ENCODE measurements at places on chromosomes 11 and 22.

DNA sequence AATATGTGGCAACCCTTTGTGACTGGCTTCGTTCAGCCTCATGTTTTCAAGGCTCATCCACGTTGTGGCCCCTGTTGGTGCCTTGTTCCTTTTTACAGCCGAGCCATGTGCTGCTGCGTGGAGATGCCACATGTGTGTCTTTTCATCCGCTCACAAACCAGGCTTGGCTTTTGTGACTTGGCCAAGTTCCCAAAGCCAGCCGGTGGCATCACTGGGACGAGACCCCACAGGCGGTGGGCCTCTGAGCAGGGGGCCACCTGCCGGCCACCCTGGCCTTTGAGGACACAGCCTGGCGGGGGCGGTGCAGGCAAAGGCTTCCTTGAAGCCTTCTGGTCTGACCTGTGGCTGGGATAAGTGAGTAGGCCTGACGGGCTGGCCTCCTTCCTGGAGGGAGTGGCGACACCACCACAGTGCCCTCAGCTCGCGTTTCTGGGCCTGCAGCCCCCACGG is 10.5 kb downstream of the GRK2 start:
- no peak for DNase-seq

- peak; percentile 5 for DNase-seq
These were observed 132.8 kb upstream of the PITPNB start for GRCh38 chr22:28051787-28052356.

GRCh38 chr11:132126973-132127899 is 756.8 kb downstream of the NTM start:
- DNase-seq: peak; percentile 26

- DNase-seq: no peak
These were observed 6.5 kb upstream of the CLDN5 start for GRCh38 chr22:19530751-19531150.

GRCh38 chr11:67534070-67534679 is 10.9 kb upstream of the CABP2 start:
- DNase-seq: no peak

DNA sequence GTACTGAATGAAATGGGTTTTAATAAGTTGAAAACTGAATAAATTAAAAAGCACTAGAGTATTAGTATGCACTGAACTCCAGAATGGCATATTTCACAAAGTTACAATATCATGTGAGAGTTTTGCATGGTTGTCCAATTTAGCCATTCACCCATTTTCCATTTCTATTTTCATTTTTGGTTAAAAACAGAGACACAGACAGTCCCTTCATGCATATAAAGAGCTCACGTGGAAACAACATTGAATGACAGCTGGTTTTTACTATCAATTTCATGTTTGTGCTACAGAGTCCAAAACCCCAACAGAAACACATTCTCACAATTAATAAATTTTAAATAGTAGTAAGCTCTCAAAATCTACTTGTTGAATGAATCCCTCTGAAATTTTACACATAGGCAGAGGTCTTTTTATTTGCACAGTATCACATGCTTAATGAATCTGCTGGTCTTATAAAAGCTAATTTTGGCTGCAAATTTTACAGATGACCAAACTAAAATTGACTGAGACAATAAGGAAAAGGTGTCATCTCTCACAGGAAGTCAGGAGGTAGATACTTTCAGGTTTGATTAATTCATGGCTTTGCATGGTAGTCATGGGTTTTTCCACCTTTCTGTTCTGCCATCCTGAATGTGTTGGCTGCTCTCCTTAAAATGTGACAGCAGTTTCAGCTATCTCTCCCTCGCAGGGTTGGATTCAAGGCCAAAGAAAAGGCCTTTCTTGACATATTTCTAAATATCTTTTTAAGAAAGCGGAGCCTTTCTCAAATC is 20.6 kb upstream of the DDI1 start:
- DNase-seq: no peak

DNA sequence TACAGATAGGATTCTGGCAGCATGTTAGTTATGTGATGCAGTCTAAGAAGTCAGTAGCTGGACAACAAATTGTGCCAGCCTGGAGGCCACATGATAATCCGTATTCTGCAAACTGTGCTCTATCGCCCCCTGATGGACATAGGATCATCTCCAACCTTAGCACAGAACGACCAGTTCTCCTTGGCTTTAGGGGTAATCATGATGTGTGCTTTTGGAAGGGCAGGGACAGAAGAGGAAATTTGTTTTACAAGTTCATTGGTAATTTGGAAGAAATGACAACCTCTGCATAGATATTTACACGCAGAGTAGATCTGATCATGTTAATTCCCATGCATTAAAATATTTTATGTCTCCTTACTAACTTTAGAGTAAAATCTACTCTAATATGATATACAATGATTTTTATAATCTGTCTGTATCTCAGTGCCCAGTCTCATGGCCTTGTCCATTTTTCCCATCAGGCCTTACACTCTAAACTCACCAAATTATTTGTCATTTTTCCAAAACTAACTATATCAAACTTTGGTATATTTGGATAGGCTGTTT is 12.1 kb downstream of the OR10D3 start:
- DNase-seq: no peak

- no peak for DNase-seq
These were observed 121.7 kb downstream of the PARVA start for GRCh38 chr11:12499071-12499470.

GRCh38 chr11:121591405-121592033 is 138.8 kb upstream of the SORL1-AS1 start:
- DNase-seq: peak; percentile 23

- no peak for DNase-seq
These were observed 6.4 kb upstream of the ME3 start for GRCh38 chr11:86678823-86679222.

DNA sequence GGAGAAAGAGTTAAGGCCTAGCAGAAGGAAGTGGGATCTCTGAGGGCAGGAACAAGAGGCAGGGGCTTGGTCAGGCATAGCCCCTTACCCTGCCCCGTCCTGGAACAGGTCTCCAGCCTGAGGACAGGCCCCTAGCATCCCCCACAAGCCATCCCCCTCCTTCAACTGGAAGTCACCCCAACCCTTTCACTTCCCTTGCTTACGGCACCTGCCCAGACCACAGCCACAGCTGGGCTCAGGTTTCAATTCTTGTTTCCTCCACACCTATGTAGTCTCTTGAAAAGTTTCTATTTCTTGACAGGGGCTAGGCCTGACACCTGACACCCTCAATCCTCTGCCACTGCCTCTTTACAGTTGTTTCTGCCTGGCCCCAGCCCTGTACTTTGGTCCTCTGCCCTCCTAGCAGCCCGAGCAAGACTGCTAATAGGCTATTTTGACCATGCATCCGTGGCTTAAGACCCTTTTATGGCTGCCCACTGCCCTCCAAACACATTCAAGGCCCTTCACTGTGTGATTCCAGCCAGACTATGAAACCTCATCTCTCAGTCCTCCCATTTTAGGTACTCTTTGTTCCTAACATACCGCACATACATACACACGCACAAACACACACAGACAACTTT is 10.9 kb upstream of the FCHSD2 start:
- peak; percentile 11 for DNase-seq

GRCh38 chr11:102831489-102832440 is 11.6 kb downstream of the MMP3 start:
- DNase-seq: no peak

GRCh38 chr22:50018608-50019285 is 6.2 kb upstream of the IL17REL start:
- no peak for DNase-seq

DNA sequence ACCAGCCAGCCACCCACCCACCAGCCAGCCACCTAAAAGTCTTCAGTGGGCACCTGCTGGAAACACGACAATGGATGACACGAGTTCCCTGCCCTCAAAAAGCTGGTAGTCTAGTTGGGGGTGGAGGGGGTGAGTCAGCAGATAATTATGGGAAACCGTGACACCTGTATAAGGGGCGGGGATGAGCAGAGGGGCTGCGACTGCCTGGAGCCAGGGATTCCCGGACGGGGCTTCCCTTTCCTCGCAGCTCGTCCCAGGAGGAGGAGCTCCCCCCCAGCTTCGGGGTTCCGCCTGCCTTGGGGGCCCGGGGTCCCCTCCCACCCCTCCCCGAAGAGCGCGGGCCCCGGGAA is 2.3 kb upstream of the RTN4RL2 start:
- no peak for DNase-seq

- DNase-seq: no peak
These were observed 8.3 kb upstream of the IGSF9B start for GRCh38 chr11:133965031-133965601.

DNA sequence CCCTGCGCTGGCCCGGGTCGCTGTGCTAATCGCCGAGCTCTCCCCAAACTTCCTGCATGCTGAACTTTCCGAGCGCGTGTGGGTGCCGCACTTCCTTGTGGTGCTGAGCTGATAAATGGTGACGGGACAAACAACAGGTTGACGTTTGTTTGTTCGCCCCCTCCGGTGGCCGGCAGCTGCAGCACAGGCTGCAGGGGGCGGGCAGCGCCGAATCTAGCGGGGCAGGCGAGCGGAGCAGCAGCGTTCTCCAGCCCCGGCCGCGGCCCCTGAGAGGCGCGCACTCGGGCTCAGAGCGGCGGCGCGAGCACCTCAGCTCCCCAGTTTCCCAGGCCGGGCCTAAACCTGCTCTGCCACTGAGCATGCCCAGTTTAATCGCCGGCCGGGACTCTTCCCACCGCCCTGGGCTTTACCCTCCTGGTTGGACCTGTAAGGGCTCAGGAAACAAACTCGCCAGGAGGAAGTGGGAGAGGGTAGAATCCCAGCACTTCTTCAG is at the start of gene PDGFD:
TSS of gene PDGFD (minus strand) at position 120 of the 493 bp plus-strand sequence.
- DNase-seq: no peak

GRCh38 chr11:76335842-76336241 is 45.1 kb downstream of the THAP12 start:
- no peak for DNase-seq

DNA sequence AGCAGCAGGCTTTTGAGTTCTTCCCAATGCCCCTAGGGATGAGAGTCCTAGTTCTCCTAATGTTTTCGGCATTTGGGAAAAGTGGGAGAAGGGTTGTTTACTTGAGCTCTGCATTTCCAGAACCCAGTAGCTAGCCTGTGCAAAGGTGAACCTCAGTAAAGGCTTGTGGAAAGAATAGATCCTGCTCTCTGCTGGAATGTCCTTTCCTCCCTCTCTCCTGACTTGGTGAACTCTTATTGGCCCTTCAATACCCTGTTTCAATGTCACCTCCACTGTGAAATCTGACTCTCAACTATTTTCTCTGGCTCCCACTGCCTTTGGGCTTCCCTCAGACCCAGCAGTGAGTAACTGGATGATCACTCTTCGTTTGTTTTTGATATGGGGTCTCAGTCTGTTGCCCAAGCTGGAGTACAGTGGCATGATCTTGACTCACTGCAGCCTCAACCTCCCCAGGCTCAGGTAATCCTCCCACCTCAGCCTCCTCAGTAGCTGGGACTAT is 2.4 kb upstream of the UVRAG start:
- no peak for DNase-seq

DNA sequence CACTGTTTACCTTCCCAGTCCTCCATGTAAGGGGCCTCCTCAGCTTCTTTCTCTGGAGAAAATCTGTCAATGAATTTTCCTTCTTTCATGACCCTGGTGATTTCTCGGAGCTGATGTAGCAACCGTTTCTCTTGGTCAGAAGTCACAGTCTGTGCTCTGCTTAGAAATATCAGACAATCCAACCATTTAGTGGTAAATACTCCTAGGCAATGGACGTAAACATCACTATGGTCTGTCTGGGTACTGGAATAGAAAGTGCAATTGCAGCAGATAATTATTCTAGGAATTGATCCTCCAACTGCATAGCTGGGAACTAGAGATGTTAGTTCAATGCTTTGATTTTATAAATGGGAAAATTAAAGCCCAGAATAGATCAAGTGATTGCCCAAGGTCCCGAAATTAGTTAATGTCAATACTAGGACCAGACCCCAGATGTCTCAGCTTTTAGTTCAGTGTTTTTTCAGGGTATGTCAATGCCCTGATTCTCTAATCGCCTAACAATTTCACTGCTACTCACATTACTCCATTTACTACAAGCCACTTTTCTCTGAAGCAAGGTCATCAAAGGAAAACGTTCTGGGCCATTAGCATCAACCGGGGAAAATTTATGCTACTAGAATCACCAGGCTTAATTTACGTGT is 42.1 kb downstream of the RIC3 start:
- DNase-seq: no peak

DNA sequence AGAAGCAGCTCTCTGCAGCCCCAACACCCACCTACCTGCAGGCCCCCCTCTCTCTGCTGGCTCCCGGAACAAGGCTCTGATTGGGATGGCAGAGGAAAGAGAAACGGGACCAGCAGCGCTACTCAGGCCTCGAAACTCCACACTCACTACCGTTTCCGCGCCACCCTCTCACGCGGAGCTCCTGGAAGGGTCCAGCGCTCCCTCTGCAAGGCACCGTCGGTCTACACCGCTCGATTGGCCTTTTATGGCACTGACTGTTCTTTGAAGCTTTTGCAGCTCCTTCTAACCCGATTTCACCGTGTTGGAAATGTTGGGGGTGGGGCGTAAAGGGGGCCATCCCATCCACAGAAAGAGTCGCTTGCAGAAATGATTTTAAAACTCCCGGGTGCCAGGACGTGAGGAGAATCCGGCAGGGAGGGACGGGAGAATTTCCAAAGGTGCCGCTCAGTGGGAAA is 323 bp upstream of the PANX1 start:
- no peak for DNase-seq

DNA sequence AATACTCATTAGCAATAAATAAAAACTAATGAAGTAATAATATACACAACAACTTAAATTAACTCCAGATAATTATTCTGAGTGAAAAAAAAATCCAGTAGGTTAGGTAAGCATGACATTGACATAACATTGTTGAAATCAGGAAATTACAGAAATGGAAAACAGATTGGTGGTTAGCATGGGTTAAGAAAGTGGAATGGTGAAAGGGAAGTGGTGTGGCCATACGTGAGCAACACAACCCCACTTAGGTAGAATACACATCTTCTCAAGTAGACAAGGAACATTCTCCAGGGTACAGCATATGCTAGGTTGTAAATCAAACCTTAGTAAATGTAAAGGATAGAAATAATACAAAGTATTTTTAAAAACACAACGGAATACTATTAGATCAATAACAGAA is 30.2 kb upstream of the CLTCL1 start:
- no peak for DNase-seq

- DNase-seq: no peak
These were observed 7.3 kb downstream of the CABP7 start for GRCh38 chr22:29727131-29727523.

DNA sequence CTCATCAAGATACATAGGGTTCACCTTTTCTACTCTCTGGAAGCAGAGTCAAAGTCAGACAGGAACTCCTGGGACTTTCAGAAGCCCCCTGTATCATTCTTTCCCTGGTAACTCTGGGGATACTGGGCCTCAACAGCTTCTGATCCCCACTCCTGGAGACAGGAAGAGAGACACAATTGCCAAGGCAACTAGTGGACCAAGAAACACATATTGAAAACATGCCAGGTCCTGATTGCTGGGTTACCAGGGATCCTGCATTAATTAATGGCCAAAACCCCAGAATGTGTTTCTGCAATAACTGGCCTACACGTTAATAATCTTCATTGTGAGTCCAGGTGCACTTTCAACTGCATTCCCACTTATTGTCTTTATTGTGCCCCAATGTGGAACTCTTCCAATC is 260.8 kb upstream of the POU2AF2 start:
- no peak for DNase-seq
